ENCODE measurements at places on chromosomes 5 and 9. TPM values are rescaled to one million over a fixed set of nuclear protein-coding genes. Genes with fewer than 3 reads are reported as not detected.

Gene SUSD3
- 0.60 TPM for total RNA-seq

GRCh38 chr5:35665096-35665495 is 47.4 kb downstream of the SPEF2 start:
- DNase-seq, result no peak

GRCh38 chr5:151451626-151452520 is 4.5 kb downstream of the SLC36A1 start:
- DNase-seq, result no peak

GRCh38 chr9:125635888-125636287 is 71.1 kb downstream of the MAPKAP1 start:
- no peak for DNase-seq
